GF-D8 (cell line): ENCODE measurements at places on chromosomes 16 and 17.

GRCh38 chr17:7560172-7561027, 1.3 kb upstream of the SENP3 start:
- DNase-seq = peak; percentile 19

GRCh38 chr16:75482434-75483205, 12.6 kb downstream of the CHST6 start:
- DNase-seq = no peak

GRCh38 chr17:71501711-71502110, 619.1 kb upstream of the SOX9 start:
- no peak for DNase-seq

DNA sequence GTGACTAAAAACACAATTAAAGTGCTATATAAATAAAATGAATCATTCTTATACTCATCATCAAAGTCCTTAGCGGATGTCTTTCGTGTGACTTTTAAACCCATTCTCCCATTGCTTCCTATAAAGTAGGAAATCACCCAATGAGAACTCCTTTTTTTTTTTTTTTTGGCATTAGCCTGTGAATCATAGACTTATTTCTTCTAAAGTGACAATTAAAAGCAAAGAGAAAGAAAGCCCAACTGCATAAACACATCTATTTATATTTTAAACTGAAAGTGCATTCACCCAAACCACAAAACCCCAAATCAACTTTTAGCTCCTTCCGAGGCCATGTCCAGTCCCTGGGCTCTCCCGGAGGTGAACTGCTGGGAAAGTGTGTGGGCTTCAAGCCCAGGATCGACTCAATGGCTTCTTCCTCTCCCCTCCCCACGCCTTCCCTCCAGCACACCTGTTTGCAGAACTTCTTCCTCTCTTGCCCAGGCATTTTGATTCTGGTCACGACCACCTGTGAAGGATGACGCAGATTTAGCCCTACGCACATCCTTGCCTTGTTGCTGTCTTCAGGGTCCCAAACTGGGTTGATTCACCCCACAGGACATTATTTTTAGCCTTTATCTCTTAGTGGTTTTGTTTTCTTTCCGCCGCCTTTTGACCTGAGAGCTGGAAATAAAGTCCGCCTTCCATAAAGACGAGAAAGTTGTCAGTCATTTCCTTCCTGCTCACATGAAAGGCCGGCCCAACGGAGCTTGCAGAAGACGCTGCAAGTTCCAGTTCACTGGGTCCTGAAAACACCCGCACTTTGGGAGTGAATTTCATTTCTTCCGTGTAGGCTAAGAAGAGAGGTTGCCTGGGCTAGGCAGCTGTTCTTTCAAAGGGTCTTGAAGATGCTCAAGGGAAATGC, 166.8 kb downstream of the MAP2K6 start:
- DNase-seq = no peak

DNA sequence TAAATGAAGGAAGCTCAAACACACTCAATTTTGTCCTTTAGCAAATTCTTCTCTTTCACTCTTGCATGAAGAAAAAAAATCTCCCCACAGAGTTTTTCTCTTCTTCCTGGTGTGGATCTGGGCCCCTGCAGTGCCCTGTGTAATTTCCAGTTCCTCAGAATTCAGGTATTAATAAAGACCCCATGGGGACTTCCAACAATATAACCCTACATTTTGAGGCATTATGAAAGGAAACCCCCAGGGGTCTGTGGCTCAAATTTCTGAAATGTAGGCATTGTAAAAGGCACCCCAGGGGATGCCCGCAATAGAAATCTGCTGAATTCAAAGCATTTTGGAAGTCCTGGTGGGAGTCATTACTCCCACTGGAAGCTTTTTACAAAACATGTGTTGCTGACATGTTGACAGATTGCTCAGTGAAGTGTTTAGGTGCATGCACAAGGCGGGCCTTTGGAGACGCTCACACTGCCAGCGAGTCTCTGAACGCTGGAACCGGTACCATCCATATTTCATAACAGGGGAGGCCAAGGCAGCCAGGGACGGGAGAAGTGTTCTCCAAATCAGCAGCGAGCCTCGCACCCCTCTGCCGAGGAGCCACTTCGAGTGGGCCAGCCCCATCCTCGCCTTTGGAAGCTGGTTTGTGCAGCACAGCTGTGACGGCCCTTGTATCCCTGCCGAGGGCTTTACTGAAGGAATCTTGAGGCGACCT, 154.0 kb downstream of the ZNF423 start:
- DNase-seq = no peak

DNA sequence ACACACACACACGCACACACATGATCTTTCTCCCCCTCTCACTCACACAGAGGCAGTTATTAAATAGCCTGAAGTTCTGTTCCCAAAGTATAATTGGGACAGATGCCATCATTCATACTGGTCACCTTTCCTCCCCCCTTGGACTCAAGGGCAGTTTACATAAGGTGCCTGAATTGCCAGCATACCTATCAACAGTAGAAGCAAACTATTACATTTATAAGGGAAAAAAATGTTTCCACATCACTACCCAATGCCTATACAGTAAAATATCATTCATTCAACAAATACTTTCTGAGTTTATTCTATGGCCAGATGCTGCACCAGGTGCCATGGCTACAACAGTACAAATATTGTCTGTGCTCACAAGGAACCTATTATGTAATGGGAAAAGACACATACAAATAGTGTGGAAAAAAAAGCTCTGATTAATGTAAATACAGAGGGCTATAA, 6.3 kb downstream of the CNTD1 start:
- no peak for DNase-seq

- no peak for DNase-seq
These were observed 28.1 kb upstream of the ADAMTS18 start for GRCh38 chr16:77462894-77463293.

DNA sequence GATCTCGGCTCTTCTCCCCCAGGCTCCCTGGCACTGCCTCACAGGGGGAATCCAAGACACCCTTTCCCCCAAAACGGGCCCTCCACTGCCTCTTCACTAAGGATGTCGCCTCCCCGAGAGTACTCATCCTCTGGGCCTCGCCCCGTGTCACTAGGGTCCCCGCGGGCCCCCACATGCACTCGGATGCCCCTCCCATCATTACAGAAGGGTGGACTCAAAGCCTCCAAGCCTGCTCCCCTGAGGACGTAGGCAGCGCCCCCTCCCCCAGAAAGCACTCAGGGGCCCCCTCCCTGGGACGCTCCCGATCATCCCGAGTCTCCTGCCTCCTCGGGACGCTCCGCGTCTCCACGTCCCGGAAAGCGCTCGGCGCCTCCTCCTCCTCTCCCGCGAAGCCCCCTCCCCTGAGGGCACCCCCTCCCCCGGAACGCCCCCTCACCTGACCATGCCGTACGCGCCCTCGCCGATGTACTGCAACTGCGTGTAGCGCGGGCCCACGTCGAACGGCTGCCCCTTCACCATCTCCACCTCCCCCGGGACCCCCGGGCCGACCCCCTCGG, 338 bp downstream of the MAPK3 start:
- no peak for DNase-seq

GRCh38 chr16:11114366-11115164, 141.4 kb downstream of the SOCS1 start:
- peak; percentile 83 for DNase-seq

GRCh38 chr17:17774009-17774881, 62.5 kb downstream of the SREBF1 start:
- DNase-seq = no peak

DNA sequence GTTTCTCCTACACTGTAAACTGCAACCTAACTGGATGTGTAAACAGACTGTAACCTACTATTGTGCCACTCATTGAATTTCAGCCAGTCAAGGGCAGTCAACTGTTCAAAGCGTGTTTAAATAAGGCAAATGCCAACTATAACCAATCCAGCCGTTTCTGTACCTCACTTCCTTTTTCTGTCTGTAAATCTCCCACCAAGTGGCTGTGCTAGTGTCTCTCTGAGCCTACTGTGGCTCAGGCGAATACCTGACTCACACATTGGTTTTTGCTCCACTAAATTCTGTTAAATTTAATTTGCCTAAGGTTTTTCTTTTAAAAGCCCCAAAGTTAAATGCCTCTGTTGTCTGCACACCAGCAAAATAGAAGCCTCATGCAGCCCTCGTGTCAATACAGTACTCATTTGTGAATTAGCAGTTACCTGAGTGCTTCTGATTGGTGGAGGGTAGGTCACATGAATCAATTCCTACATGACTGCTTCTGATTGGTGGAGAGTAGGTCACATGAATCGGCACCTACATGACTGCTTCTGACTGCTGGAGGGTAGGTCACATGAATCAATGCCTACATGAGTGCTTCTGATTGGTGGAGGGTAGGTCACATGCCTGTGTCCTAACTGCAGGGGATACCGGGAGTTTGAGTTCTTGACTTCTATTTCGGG, 31.1 kb upstream of the CCR7 start:
- DNase-seq = no peak

- DNase-seq = no peak
These were observed 14.2 kb downstream of the RNF112 start for GRCh38 chr17:19424934-19425868.

DNA sequence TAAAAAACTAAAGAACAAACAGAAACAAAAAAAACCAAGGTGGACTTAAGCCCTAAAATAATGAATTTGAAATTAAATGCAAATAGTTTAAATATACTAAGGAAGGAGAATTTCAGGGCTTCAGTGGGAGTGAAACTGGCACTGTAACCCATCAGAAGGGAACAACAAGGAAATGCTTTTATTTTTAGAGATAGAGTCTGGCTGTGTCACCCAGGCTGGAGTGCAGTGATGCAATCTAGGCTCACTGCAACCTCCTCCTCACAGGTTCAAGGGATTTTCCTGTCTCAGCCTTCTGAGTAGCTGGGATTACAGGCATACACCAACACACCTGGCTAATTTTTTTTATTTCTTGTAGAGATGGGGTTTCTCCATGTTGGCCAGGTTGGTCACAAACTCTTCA, 625.2 kb upstream of the CDH8 start:
- DNase-seq = no peak

GRCh38 chr16:74718741-74719610, 18.3 kb upstream of the MLKL start:
- DNase-seq = no peak

DNA sequence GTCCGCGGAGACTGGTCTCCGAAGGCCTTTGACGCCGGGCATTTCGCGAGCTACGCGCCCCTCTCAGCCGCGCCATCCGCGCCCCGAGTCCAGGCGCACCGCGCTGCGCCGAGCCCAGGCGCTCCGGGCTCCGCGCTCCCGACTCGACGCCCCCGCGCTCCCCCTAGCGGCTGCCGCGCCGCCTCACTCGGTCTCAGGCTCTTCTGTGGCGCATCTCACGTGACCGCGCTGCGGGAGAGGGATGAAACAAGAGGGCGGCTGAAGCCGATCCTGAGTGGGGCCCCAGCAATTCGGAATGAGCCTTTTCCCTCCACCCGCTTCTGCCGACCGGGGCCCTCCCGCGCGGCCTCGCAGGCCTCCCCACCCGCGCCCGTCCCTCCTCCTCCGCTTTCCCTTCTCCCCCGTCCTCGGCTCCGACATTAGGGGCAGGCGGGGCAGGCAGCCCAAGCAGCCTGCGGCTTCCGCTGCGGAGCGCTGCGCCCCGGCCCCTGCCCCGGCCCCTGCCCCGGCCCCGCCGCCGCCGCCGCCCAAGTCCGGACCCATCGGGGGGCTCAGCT, 42.5 kb upstream of the AMZ2 start:
- peak; percentile 7 for DNase-seq

DNA sequence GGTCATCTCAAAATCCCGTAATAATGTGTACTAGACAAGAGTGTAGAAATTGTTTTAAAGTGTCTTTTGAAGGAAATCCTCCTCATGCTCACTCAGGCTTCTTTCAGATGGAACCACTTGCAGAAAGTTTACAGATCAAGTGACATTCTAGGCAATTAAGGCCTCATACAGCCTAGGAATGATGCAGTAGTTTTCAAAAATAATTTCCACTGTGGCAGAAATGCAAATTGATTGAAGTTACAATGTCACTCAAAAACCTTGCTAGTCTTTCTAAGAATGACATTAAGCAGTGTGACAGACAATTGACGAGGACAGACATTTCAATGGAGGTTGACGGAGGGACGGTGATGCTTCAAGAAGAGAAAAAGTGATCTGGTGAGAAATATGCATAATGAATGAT, 53.5 kb upstream of the CDH8 start:
- DNase-seq = no peak

DNA sequence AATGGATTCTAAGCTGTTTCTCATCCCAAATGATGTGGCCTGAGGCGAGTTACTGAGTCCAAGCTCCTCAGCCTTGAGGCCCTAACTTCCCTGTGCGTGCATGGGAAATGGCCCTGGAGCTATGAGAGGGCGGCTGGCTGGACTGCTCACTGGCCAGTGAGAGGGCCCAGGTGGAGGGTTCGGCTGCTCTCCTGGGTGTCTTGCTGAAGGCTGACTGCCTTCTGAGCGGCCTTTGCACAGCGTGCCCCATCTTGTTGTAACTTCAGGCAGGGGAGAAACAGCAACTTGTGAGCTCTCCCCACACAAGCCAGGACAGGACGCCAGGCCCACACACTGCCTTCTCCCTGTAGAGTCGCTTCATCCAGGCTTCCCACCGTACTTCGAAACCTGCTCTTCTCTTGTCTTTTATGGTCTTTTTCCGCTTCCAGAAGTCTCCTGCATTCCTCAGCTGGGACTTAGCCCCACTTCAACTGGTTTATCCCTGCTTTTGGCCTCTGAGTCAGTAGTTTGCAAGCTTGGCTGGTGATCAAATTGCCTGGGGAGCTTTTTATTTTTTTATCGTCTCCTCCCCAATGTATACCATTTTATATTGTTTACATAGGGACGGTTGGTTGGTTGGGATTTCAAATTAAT, 13.3 kb downstream of the CDH3 start:
- DNase-seq = no peak

- no peak for DNase-seq
These were observed 20.6 kb downstream of the GLYR1 start for GRCh38 chr16:4826526-4826925.

DNA sequence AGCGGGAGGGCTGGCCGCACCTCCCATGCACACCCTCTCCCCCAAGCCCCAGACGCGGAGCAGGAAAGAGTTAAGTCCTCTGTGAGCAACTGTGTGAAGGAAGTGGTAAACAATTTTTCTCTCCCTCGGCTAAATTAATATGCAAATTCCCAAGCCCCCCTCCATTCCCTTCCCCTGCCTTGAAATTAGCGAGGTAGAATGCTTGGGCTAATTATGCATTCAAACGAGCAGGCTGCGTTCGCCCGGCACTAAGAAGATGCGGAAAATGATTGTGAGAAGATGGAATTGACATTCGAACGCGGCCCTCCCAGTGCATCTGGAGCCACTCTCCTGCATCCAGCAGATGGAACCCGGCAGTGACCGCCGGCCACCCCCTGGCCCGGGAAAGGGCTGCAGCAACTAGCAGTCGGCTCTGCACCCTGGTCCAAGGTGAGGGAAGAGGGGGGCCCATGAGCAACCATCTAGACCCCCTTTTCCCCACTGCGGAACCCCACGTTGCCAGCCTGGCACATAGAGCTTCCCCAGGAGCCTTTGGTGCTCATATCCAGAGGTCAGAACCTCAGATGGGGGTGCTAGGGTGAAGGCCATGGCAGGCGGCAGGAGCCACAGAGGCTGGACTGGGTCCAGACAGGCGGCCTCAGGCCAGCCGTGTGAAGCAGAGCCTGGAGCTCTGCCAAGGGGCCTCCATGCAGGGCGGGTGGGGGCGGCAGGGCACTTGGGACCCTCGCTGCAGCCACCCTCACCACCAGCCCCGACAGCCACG, 49.1 kb upstream of the ACSF3 start:
- DNase-seq = no peak
